ENCODE measurements at places on chromosomes 1 and 21.
A peak's percentile ranks its signal among the peaks of the same experiment; 100 is the strongest.

- peak; percentile 48 for DNase-seq
Measured at GRCh38 chr21:45167796-45168222, 93.4 kb downstream of the ADARB1 start.

DNA sequence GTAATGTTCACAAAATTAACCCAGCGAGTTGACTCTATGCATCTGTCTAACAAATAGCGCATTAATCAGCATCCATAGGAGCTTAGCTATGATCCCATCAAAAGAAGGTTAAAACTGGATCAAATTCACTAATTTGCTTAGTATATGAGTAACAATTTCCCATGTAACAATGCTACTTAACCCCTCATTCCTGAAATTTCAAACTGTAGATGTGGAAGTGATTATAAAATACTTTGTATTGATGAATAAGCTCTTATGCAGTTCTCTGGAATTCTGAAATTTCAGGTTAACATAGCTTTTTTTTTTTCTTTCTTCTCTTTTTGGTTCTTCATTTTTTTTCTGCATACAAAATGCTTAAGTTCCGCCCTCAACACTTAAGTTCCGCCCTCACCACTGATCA lies 1272.7 kb downstream of the KCNT2 start:
- DNase-seq, result peak; percentile 30

DNA sequence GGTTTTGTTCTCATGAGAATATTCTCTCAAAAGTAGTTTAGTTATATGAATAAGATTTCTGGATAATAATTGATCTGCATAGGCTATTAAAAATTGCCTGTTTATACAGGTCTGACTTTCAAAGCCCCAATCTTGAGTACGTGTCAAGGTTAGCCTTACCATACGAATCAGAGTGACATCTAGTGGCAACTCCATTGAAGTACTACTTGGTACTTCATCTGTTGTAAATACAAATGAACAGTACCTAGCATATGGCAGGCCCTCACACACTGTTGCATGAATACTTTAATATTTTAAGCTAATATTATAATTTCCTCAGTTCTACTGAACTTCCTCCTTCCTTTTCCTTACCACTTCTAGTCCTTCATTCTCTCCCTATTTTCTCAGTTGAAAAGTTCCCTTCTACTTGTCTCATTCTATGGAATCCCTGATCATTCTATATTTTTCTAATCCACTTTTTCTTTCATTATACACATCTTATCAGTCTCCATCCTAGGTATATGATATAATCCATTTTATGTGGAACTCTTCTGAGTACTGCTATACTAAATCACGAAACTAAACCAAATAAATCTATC lies 101.2 kb downstream of the AKT3 start:
- DNase-seq, result peak; percentile 36

DNA sequence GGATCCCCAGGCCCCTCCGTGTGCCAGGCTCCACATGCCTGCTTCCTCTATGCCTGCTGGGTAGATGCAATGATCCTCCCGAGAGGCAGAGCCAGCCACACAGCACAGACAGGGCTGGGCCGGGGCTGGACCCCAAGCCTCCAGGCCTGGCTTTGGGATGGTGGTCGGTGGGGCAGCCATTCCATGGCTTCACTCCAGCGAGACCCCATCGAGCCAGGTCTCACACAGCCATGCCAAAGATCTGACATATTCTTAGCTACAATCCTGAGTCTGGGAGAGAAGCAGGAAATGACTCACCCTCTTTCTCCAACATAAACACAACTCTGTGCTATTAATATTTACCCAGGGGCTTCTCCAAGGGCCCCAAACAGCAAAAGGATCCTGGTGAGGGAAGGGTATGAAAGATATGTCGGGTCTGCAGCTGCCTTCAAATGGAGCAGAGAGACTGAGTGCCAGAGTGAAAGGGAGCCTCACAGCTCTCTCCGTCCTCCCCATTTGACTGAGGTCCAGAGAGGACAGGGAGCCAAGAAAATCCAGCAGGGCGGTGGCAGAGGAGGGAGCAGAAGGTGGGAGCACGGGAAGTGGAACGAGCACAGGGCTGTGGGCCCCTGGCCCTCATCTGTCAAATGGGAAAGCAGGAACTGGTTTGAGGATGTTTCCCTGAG lies 639.5 kb downstream of the MATN1 start:
- peak; percentile 36 for DNase-seq

DNA sequence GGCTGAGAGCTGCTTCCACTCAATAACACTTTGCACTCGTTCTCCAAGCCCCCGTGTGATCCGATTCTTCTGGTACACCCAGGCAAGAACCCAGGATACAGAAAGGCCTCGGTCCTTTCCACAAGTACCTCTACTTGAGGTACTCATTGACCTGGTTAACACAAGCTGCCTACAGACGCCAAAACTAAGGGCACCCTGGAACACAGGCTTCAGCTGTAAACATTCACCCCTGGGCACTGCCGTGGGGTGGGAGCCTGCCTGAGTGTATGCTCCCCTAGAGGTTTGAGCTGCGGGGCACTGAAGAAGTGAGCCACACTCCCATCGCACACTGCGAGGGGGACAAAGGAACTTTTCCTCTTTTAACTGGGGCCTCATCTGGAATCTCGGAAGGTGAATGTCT lies 30.5 kb downstream of the LRRC3 start:
- no peak for DNase-seq

DNA sequence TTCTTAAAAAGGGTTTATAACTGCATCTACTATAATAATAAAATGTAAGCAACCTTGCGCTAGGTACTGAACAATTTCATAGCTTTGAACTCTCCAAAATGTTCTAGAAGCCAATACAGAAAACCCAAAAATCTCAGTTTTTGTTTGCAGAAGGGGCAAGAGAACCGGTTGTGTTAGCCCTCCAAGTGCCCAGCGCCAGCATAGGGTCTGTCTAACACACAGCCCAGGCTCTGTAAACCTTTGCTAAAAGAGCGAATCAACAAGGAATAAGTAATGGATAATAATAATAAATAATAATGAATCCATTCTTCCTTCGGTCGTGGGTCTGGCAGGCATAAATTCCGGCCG lies 333 bp upstream of the CHAF1B start:
- no peak for DNase-seq
